ENCODE measurements at places on chromosomes 3 and 15.

- peak; percentile 85 for DNase-seq
Observed at GRCh38 chr3:14508966-14509795, 31.0 kb downstream of the GRIP2 start.

- no peak for DNase-seq
Observed at GRCh38 chr15:42474827-42475226, 16.1 kb downstream of the ZNF106 start.

DNA sequence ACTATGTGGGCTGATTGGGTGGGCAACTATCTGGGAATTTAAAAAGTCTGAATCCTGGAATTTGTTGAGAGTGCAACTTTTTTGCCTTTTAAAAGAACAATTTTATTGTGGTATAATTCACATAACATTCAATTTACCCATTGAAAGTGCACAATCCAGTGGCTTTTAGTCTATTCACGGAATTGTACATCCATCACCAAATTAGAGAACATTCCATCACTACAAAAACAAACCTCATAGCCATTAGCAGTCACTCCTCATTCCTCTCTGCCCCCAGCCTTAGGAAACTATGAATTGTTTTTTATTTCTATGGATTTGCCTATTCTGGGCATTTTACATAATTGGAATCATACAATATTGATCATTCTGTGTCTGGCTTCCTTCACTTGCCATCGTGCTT lies 101.8 kb upstream of the ALDH1A3 start:
- DNase-seq: no peak

- DNase-seq: no peak
Observed at GRCh38 chr3:104717828-104718196, 648.9 kb upstream of the ALCAM start.

GRCh38 chr3:159583662-159584061 lies 405.0 kb upstream of the IL12A start:
- DNase-seq: no peak

GRCh38 chr15:63843901-63844317 lies 10.2 kb upstream of the HERC1 start:
- no peak for DNase-seq

DNA sequence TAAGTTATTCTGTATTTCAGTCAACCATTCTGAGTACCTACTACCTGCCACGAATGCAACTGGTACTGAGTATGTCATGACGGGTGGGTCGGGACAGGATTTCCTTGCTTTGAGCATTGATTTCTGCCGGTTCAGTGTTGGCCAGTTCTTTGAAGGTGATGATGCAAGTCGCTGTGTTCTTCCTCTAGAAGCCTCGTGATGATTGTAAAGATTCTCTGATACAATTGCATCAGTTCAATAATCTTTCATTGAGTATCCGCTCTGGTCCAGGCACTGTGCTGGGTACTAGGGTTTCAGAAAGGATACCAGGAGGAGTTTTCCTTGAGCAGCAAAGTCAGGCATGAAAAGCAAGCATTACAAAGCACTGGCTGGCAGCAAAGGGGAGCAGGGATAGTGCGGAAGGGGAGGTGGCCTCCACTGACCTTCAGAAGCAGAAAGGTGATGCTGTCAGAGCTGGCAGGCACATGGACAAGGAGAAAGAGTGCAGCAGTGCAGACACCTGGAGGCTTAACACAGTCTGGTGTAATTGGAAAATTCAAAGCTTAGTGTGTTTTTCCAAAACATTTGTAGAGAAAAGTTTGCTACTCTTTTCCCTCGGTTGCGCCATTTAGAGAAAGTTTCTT lies 100.1 kb downstream of the RPL39L start:
- DNase-seq: no peak

GRCh38 chr3:183317886-183318865 lies 65.1 kb downstream of the B3GNT5 start:
- DNase-seq: no peak

DNA sequence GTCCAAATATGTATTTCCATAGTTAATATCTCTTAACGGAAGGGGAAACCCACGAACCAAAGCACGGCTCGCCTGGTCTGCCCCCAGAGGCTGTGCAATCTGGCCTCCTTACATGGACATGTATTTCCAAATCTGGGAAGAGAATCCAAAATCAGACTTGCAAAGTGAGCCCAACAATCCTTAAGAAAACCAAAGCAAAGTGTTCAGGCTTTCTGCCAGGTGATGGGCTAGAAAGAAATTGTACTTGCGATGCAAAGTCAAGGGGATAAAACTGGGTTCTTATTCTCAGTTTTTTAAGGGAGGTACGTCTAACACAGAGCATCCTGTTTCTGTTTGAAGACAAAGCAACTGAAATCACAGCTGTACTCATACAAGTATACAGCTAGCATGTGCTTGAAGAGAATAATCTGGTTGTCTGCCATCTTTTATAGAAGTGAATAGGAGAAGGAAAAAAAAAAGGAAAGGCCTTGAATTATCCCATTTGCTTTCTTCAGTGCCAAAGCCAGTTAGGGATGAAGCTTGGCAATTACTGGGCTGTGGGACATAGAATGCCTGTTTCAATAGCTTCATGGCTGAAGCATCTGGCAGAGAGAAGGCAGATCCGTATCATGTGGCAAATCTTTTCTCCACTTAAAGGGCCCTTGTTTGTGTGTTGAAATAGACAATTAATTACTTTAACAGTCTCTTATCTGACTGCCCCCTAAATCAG lies 48.4 kb downstream of the LRIG1 start:
- DNase-seq: no peak

DNA sequence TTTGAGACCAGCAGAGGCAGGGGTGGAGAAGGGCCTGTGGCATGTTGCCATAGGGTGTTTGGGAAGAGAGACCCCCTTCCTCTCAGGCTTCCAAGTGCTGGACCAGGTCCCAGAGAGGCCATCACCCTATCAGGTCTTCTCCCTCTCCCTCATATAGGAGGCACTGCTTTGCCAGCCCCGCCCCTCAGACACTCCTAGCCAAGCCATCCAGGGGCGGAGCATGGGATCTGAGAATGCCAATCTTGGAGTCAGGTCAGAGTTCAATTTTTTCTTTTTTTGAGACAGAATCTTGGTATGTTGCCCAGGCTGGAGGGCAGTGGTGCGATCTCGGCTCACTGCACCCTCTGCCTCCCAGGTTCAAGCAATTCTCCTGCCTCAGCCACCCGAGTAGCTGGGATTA lies 32.7 kb downstream of the CRABP1 start:
- no peak for DNase-seq

GRCh38 chr15:74245342-74245931 lies 9.3 kb downstream of the CCDC33 start:
- no peak for DNase-seq

GRCh38 chr3:47057212-47057671 lies 77.8 kb downstream of the NBEAL2 start:
- no peak for DNase-seq

DNA sequence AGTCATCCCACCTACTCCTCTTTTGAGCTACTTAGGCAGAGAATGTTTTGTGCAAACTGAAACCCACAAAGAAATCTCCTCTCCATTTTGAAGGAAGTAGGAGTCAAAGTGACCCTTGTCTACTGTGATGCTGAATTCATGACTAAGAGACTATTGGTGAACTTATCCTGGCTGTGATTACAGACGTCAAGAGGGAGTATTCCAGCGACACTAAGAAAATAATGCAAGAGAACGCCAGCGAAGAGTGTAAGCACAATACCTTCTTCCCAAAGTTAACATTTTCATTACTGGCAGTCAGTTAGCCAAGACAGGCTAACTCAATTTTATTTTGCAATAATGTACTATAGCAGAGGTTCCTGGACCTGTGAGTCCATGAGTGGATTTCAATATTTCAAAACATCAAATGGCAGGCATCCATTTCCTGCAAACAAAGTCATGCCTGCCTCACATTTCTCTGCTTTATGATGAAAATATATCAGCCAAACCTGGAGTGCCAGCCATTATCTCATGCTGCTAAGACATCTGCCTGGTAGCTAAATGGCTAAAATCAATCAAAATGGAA lies 59.0 kb downstream of the CTNNB1 start:
- no peak for DNase-seq

GRCh38 chr3:130529486-130530215 lies 12.7 kb downstream of the COL6A6 start:
- DNase-seq: no peak

All from progenitor cell of endocrine pancreas (in vitro differentiated cells).